ENCODE measurements at places on chromosomes 12 and 14. TPM values are rescaled to one million over a fixed set of nuclear protein-coding genes. Genes with fewer than 3 reads are reported as not detected.

- DNase-seq, result no peak
Observed at GRCh38 chr12:133057446-133057845, 20.1 kb downstream of the ZNF84 start.

Gene TSPAN8
- polyA plus RNA-seq, result 595 TPM

Gene TBX3
- polyA plus RNA-seq, result 71.7 TPM

GRCh38 chr14:68233101-68233784, 413.7 kb downstream of the RAD51B start:
- DNase-seq, result no peak

DNA sequence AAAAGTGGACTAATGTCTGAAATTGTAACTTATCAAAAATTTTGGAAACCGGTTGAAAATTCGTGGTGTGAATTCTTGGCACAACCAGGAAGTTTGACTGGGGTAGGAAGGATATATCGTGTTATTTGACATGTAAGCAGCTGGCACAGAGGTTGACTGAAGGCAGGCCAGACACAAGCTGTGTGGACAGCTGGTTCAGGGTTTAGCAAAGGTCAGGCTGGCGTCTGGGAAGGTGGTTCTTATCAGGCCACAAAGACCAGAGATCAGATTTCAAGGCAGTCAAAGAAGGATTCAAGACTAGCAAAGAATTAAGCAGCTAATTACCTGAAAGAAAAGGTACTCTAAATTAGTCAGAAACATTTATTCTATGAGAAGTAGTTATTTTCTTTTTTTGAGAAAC, 450.2 kb upstream of the MDGA2 start:
- no peak for DNase-seq

GRCh38 chr14:81164167-81164774, 56.5 kb downstream of the GTF2A1 start:
- DNase-seq, result peak; percentile 40

DNA sequence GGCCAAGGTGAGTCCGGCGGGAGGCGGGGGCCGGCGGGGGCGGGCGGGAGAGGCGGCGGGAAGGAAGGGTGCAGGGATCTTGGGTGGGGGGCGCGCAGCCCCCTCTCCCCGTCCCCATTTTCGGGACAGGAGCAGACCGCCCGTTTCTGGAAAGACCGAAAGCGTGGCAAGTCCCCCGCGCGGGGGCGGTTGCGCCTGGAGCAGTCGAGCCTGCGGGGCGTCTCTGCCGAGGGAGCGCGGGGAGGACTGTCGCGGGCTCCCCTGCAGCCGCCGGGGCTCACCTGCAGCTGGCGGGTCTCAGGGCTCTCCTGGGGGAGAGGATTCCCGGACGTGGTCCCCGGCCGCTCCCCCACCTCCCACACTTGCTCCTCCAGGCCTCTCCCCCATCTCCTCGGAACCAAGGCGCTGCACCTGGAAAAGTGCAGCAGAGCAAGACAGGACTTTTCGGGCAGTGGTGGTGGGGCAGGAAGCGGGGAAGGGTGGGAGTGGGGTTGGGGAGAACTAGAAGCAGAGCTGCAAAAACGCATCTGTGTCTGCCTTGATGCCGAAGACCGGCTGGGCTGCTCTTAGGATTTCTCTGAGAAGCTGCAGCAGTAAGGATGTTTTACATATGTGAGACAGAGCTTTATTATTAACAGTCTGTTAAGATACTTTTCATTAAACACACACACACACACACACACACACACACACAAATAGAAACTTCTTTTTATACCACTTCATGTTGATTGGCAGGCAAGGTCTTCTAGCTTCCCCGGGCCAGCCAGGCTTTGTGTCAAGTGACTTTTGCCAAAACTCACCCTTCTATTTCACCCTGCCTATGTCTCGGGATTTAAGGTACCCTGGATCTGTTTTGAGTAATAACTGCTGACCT, 677 bp downstream of the C12orf75 start:
- DNase-seq, result peak; percentile 58

DNA sequence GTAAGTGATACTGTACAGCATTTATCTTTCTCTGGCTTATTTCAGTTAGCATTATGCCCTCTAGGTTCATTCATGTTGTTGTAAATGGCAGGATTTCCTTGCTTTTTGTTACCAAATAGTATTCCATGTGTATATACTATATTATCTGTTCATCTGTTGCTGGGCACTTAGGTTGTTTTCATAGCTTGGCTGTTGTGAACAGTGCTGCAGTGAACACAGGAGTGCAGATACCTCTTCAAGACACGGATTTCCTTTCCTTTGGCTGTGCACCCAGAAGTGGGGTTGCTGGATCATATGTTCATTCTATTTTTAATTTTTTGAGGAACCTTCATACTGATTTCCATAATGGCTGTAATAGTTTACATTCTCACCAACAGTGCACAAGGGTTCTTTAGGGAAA, 21.5 kb downstream of the EP400 start:
- no peak for DNase-seq

Gene CFAP251
- polyA plus RNA-seq, result 2.2 TPM

Gene PAPLN
- 69.1 TPM for polyA plus RNA-seq

Gene OAS3
- 12.3 TPM for polyA plus RNA-seq

Measured in large intestine (tissue), 12 donors.